ENCODE measurements at places on chromosomes 2 and 18. TPM values are rescaled to one million over a fixed set of nuclear protein-coding genes. Genes with fewer than 3 reads are reported as not detected.

LRP2 gene
- total RNA-seq, result not detected

GALNT14 gene
- total RNA-seq, result not detected

MZT2B gene
- total RNA-seq, result 171 TPM

SP9 gene
- total RNA-seq, result not detected

GALNT13 gene
- total RNA-seq, result under 0.01 TPM

TUBB6 gene
- 509 TPM for total RNA-seq

IMPA2 gene
- total RNA-seq, result 9.9 TPM

SLC16A14 gene
- total RNA-seq, result 0.49 TPM
